ENCODE measurements at places on chromosomes 6 and 20.

- DNase-seq = peak; percentile 69
Measured at GRCh38 chr6:91082311-91082832, 495.5 kb upstream of the MAP3K7 start.

DNA sequence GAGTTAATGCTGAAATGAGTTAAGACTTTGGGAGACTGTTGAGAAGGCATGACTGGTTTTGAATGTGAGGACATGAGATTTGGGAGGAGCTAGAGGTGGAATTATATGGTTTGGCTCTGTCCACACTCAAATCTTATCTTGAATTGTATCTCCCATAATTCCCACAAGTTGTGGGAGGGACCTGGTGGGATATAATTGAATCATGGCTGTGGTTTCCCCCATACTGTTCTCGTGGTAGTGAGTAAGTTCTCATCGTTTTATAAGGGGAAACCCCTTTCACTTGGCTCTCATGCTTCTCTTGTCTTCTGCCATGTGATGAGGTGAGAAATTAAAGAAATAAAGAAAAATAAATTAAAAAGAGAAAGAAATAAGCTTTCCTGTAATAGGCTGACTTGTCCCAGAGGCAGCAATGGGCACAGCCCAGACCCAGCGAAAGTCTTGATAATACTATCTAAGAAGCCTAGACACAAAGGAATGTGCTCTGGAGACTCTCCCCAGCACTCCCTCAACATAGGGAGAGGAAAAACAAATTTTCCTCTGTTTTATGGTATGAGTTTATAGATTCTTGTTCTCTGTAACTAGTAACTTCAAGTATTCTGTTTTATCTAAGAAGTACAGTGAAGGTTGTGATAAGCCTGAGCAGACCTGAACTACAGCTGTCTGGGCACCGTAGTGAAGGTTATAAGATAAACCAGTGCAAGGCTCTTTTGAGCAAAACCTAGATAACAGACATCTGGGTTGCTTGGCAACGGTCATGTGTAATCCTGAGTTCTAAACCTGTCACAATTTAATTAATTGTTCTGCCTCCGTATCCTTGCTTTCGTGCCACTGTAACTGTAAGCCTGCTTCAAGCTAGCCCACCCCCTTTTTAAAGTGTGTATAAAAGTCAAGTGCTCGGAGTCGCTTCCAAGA lies 88.9 kb upstream of the ECI2 start:
- peak; percentile 61 for DNase-seq

- no peak for DNase-seq
Measured at GRCh38 chr20:64191002-64191401, 26.8 kb downstream of the MYT1 start.

- DNase-seq = no peak
Measured at GRCh38 chr20:61895016-61895415, 170.7 kb downstream of the TAF4 start.

DNA sequence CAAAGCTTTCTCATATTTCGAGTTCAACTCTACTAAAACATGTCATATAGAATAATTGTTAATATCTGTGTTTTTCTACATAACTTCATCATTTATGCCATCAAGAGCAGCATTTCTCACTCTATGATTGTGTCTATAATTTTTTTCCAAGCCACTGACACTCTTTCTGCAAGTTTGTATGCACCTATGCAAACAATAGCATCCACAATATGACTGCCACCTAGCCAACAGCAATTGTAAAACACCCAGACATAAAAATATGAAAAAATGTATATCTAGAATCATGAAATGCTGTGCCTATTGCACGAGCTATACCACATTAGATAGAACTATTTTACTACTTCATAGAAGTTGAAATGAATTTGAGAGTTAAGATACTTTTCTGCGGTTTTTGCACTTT lies 286.5 kb upstream of the MARCKS start:
- no peak for DNase-seq

DNA sequence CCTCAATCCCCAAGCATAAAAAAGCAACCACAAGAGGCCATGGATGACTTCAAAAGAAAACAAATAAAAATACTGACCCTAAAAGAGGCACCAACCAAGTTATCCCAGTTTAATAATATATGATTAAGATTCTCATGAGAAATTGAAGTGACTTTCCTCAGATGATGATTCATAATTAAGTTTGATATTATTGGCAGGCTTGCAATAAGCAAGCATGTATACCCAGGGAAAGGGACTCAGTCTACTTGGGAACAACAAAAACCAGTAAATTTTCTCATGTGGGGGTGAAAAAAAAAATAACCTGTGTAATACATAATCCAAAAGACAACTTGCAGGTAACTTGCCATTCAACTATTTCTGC lies 19.6 kb downstream of the JAG1 start:
- DNase-seq = no peak

DNA sequence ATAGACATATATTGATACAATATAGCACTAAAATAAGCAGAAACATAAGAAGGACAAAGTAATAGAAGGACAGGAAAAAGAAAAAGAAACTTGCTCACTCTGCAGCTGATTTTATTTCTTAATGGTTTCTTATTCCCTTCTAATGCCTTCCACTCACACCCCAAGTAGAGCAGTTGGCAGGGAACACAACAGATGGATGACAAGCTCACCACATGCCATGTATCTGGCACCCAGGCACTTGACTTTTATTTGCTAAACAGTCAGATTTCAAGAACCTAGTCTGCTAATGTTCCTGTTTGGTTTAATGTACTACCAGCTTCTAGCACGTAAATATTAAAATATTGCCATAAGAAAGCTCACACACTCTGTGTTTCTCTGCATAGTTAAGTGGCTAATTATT lies 87.1 kb downstream of the COL19A1 start:
- DNase-seq = no peak

GRCh38 chr6:120304223-120304622 lies 954.7 kb upstream of the MAN1A1 start:
- no peak for DNase-seq

- DNase-seq = peak; percentile 24
Measured at GRCh38 chr6:16466800-16467553, 228.6 kb downstream of the GMPR start.

GRCh38 chr20:57476641-57477461 lies 48.1 kb downstream of the CTCFL start:
- no peak for DNase-seq

GRCh38 chr6:134436950-134437349 lies 119.0 kb upstream of the SGK1 start:
- DNase-seq = no peak

DNA sequence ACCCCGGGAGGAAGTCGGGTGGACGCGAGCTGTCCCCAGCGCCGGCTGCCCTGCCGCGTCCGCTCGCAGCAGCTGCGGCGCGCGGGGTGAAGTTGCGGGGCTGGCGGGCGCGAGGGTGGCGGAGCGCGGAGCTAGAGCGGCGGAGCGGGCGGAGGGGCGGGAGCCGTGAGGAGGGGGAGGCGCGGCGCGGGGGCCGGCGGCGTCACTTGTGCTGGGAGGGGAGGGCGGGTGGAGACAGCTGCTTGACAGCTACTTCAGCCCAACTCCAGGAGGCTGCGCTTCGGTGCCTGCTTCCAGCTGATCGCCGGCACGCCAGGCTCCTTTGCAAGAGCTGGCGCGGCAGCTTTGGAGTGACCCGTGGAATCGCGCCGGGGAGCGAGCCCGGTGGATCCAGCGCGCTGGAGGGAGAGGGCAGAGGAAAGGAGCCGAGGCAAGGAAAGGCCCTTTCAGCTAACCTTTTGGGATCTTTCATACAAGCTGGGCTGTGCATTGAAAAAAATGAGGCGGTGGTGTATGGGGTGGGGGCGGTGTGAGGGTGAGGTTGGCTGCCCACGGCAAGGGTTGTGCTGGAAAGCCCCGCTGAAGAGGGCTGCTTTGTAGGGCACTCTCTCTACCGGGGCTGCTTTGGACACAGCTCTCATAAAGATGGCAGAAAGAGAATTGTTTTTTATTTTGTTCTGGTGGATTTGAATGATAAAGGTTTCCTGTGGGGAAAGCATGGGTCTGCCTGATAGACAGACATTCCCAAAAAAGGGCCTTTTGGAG lies 24.6 kb downstream of the RIPOR2 start:
- peak; percentile 48 for DNase-seq

GRCh38 chr6:53199156-53199555 lies 50.5 kb upstream of the GCM1 start:
- no peak for DNase-seq

DNA sequence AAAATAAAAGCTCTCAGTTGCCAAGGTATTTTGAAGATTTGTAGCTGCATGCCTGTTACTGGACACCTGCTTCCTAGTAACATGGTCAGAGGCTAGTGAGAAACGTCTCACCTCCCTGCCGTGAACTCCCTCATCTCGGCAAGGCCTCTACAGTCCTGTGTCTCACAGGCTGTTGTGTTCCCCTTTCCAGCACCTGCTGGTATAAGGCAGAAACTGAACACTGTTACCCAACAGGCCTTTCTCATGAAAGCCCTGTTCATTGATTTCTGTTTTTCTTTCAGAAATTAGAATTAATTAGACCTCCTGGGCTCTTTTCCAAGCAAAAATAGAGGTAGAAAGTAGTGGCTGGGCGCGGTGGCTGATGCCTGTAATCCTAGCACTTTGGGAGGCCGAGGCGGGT lies 17.6 kb upstream of the SRSF3 start:
- DNase-seq = no peak

DNA sequence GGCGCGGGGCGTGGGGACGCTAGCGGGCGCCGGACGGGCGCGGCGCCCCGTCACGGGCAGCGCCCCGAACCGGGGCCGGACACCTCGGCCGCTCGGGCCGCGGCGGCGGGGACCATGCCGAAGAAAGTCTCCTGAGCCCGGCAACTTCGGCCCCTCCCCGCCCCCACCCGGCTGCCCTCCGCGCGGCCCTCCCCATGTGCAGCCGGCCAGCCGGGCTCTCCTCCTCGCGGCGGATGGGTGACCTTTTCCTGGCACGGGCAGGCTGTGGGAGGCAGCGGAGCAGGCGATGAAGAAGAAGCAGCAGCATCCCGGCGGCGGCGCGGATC lies 278 bp downstream of the UST start:
- DNase-seq = peak; percentile 43

GRCh38 chr6:76518443-76518842 lies 446.0 kb upstream of the IMPG1 start:
- DNase-seq = no peak

DNA sequence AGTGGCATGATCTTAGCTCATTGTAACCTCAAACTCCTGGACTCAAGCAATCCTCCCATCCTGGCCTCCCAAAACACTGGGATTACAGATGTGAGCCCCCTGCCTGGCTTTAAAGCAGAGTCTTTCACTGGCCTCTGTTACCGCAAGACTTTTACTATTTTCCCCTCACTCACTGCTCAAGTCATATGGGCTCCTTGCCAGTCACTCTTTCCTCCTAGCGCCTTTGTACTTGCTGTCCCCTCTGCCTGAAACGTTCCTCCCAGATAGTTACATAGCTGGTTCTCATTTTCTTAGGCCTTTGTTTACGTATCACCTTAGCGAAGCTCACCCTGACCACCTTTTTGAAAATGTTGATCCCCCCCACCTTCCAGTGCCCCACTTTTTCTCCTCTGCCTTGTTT lies 29.3 kb downstream of the RPRD1B start:
- DNase-seq = no peak

DNA sequence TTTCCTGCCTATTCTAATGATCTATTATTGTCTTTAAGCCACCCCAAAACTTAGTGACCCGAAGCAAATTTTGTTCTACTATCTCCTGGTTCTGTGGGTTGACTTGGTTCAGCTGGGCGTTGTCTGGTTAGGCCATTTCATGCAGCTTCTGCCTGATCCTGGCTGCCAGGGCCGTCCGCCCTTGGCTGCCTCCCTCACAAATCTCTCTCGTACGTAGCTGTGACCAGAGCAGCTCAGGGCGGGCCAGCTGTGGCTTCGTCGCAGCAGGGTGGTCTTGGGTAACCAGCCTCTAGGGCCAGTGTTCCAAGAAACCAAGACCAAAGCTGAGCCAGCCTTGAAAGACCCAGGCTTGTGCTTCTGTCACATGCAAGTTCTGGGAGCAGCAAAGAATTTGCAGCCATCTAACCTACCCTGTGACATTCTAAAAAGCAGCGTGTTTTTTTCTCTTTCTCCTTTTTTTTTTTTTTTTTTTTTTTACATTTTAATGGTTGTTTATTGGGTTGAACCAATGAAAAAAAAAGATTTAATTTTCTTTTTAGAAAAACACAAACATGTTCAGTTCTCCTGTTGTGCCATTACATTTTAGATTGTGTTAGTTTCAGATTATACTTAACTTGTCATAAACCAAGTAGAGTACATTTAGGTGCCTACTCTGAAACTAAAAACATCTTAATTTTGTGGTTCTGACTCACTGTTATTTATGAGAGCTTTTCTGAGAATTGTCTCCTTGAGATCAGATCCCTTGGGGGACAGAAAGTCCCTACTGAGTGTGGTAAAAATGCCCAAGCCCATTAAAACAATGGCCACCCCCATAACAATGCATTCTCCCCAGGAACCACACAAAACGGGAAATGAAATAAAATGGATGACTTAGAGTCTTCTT lies 83.9 kb downstream of the ZDHHC14 start:
- DNase-seq = peak; percentile 10

GRCh38 chr20:17966432-17967310 lies 1.9 kb downstream of the SNX5 start:
- DNase-seq = peak; percentile 51

GRCh38 chr6:6196762-6197161 lies 123.7 kb downstream of the F13A1 start:
- no peak for DNase-seq

DNA sequence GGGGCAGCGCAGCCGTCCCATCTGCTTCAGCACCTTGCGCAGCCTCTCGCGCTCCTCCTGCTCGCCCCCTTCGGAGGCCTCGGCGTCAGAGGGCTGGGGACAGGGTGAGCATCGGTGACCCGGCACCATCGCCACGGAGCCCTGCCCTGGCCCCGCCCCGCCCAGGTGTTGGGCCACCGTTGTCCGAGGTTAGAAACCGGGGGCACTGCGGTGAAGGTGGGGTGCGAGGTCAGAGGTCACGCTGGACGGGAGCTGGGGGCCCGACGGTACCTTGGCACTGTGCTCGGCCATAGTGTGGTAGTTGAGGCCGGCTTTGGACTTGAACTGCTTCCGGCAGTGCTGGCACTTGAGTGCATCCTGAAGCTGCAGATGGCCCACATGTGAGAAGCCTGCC lies 6.4 kb downstream of the ZNF512B start:
- no peak for DNase-seq

GRCh38 chr6:27865850-27866356 lies 46.3 kb downstream of the OR2B2 start:
- no peak for DNase-seq

GRCh38 chr20:47089151-47089550 lies 194.5 kb downstream of the EYA2 start:
- no peak for DNase-seq

GRCh38 chr6:53686355-53686940 lies 20.9 kb upstream of the KLHL31 start:
- DNase-seq = no peak

- DNase-seq = no peak
Measured at GRCh38 chr6:39922821-39923220, 11.4 kb downstream of the MOCS1 start.

DNA sequence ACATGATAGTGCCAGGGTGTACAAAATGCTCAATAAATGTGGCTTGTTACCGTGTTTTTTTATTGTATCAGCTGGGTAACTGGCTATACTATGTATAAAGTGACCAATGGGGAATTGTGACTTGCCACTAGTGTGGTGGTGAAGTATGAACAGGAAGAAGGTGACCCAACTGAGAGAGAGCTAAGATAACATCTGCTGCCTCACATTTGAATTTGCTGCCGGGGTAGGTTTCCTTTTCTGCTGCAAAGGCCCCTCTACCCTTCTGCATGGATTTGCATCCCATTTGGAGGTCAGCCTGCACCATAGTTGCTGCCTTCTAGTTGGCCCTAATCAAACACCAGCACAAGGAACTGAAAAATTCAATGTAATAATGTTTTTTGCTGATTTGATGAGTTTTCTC lies 24.1 kb downstream of the IL17A start:
- no peak for DNase-seq

- DNase-seq = no peak
Measured at GRCh38 chr20:50514750-50515149, 4.6 kb downstream of the PTPN1 start.

Measured in fibroblast of skin of right biceps (primary cell).